G401 (cell line): ENCODE measurements at places on chromosomes 2 and 18.

DNA sequence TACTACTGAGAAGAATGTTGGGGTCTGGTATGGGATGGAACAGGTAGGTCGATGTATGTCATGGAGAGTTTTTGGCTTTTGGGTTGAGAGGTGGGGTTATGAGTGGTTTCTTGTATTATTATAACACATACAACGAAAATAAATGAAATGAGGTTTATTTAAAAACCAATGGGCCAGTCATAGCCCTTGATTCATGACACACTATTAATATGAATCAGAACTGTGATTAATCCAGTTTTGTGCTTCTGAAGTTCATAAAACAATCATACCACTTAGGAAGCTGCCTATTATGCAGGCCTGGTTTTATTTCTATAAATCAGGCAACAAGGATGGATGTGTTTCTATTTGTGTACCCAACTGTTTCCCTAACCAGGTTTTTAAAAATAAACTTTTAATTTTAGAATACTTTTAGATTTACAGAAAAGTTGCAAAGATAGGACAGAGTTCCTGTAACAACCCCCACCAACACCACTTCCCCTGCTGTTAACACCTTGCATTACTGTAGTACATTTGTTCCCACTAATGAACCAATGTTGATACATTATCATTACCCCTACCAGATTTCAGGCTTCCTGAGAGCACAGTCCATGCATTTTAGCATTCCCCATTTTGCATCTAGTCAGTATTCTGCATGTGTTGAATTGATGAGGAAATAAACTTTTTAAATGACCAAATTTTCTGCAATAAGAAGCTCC is 37.5 kb upstream of the NCOA1 start:
- DNase-seq, result no peak

GRCh38 chr18:40534723-40535122 is 1420.3 kb upstream of the PIK3C3 start:
- no peak for DNase-seq

- DNase-seq, result peak; percentile 68
Observed at GRCh38 chr18:48827291-48828193, 123.2 kb downstream of the SMAD7 start.

DNA sequence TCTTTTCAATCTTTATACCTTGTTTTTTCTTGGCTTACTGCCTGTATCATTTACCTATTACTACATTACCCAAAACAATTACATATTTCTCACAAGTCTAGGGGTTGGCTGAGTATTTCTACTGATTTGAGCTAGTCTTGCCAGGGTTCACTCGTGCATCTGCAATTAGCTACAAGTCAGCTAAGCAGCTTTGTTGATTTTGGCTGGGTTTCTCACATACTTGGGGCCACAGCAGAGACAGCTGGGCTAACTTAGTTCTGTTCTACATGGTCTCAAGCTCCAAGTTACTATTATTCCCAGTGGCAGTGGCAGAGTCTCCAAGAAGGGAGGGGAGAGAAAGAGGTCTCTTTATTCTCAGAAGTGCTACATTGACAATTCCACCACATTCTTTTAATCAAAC is 54.7 kb upstream of the SP5 start:
- no peak for DNase-seq

- DNase-seq, result no peak
Observed at GRCh38 chr18:12886498-12887126, 2.6 kb upstream of the PTPN2 start.

GRCh38 chr18:37428288-37428974 is 137.2 kb downstream of the CELF4 start:
- no peak for DNase-seq
